ENCODE measurements at places on chromosomes 7 and 10. TPM values are rescaled to one million over a fixed set of nuclear protein-coding genes. Genes with fewer than 3 reads are reported as not detected.

Gene GHRHR
- total RNA-seq, result not detected

Gene FHIP2A
- total RNA-seq, result 11.6 TPM

Gene STAG3
- 0.69 TPM for total RNA-seq

Gene HOXA1
- 7.1 TPM for total RNA-seq

Gene GNAI1
- 33.6 TPM for total RNA-seq

Gene BUB3
- 128 TPM for total RNA-seq

Gene INMT
- total RNA-seq, result not detected

Gene KLHL7
- 40.8 TPM for total RNA-seq

Gene MMRN2
- 0.17 TPM for total RNA-seq

Gene ASCC1
- 21.4 TPM for total RNA-seq

Gene C10orf71
- total RNA-seq, result not detected

Gene NXPH1
- not detected for total RNA-seq

Gene AKR1B15
- not detected for total RNA-seq

Gene SHTN1
- total RNA-seq, result 15.9 TPM

Gene STRIP2
- 6.3 TPM for total RNA-seq

Gene LIPJ
- not detected for total RNA-seq

Gene TAS2R5
- total RNA-seq, result 0.35 TPM

Gene SEMA4G
- 1.2 TPM for total RNA-seq

Gene RBP3
- not detected for total RNA-seq

Gene NEUROD6
- not detected for total RNA-seq

Gene TYW1B
- total RNA-seq, result 0.80 TPM

Gene FGFR2
- total RNA-seq, result 1.6 TPM

Gene GIMAP4
- total RNA-seq, result not detected

Gene CTAGE4
- 2.8 TPM for total RNA-seq

Gene PI4K2A
- total RNA-seq, result 28.6 TPM

Gene ASB10
- not detected for total RNA-seq

Gene DNAJB9
- 10.0 TPM for total RNA-seq

Gene GALNT17
- total RNA-seq, result 0.12 TPM

Gene LRRC17
- 7.8 TPM for total RNA-seq

Gene JCAD
- 7.3 TPM for total RNA-seq

Gene KCTD7
- total RNA-seq, result 4.1 TPM

Gene ARL3
- total RNA-seq, result 7.5 TPM

Gene LEP
- total RNA-seq, result not detected

Gene ZNF33B
- total RNA-seq, result 13.0 TPM

Gene WDR86
- 0.07 TPM for total RNA-seq

Gene C10orf67
- total RNA-seq, result 0.43 TPM

Gene AKR1C2
- 4.4 TPM for total RNA-seq

Gene CLDN3
- total RNA-seq, result 29.7 TPM

Gene ATOH7
- total RNA-seq, result 0.58 TPM

Gene CYP2C19
- not detected for total RNA-seq

Gene ENTPD1
- total RNA-seq, result not detected

Gene SPDYE2B
- not detected for total RNA-seq

Gene ACSL5
- 3.3 TPM for total RNA-seq

Gene BTBD16
- total RNA-seq, result 0.51 TPM

Gene DDX56
- 106 TPM for total RNA-seq

Gene TMEM184A
- 2.2 TPM for total RNA-seq

Gene GIMAP5
- not detected for total RNA-seq

Gene ZKSCAN5
- 7.7 TPM for total RNA-seq

Gene YWHAG
- 74.7 TPM for total RNA-seq
